ENCODE measurements at places on chromosomes 7 and 10.

- DNase-seq = no peak
Observed at GRCh38 chr10:126454045-126454751, 65.9 kb upstream of the ADAM12 start.

GRCh38 chr7:99111591-99111990, 32.3 kb downstream of the SMURF1 start:
- no peak for DNase-seq

DNA sequence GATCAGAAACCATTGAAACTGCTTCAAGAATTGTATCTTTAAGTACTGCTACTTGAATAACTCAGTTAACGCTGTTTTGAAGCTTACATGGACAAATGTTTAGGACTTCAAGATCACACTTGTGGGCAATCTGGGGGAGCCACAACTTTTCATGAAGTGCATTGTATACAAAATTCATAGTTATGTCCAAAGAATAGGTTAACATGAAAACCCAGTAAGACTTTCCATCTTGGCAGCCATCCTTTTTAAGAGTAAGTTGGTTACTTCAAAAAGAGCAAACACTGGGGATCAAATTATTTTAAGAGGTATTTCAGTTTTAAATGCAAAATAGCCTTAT, 14.7 kb downstream of the HNRNPA2B1 start:
- DNase-seq = no peak

DNA sequence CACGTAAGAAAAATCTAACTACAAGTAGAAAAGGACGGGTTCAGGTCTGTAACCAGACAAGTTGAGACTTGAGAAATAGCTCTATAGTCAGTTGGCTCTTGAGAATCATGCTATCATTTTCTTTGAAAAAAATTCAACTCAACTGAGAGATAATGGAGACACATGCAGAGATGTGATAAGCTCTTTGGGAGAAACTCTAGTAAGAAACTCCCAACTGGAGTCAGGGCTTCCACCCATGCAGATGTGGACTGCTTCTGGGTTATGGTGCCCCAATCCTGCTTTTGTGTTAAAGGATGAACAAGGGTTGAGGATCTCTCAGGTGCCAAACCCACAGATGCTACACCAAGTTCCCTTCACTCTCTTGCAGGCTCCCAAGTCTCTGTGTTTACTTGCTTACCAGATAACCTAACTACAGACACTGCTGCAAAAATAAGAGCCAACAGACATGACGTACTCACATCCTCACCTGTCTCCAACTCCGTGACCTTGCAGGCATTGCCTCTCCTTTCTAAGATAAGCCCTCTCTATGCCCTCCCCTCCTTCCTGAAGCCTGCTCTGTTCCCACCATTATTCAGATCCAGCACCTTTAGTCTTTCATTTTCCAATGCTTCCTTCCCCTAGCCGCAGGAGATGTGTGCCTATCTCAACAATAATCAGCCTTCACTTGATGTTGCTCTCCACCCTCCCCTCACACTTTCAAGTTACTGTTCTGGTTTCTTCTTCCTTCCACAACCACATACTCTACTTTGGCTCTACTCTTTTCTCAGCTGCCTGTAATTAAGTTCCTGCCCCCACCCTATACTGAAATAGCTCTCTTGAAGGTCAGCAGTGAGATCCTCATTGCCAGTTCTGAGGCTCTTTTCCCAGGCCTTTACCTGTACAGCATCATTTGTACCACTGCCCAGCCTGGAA, 130.0 kb downstream of the ICA1 start:
- no peak for DNase-seq

- no peak for DNase-seq
Observed at GRCh38 chr7:158590181-158590530, 2.5 kb upstream of the PTPRN2 start.

- DNase-seq = no peak
Observed at GRCh38 chr7:93851536-93851935, 39.0 kb downstream of the TFPI2 start.

DNA sequence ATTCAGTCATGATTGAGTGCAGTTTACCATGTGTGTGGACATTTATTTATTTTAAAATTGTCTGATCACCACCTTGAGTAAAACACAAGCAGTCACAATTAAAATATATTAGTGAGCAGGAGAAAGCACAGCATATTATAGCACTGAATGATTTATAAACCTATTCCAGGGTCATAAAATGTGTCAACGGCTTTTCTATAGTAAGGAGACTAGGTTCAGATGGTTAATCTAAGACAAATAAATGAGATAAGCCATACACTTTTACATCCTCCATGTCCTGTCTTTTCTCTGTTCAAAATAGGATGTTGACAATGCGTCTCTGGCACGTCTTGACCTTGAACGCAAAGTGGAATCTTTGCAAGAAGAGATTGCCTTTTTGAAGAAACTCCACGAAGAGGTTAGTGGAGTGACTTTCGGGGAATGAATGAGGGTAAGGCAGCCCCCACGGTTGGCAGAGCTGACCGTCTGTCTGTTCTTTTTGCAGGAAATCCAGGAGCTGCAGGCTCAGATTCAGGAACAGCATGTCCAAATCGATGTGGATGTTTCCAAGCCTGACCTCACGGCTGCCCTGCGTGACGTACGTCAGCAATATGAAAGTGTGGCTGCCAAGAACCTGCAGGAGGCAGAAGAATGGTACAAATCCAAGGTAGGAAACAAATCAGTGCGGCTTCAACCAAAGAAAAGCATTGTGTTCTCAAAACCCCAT, 5.4 kb downstream of the VIM start:
- no peak for DNase-seq

- no peak for DNase-seq
Observed at GRCh38 chr7:136728945-136729344, 139.5 kb upstream of the CHRM2 start.

- DNase-seq = no peak
Observed at GRCh38 chr10:131260031-131260430, 51.5 kb downstream of the TCERG1L start.
